KBM-7 (cell line): ENCODE measurements at places on chromosomes 6 and 20.

DNA sequence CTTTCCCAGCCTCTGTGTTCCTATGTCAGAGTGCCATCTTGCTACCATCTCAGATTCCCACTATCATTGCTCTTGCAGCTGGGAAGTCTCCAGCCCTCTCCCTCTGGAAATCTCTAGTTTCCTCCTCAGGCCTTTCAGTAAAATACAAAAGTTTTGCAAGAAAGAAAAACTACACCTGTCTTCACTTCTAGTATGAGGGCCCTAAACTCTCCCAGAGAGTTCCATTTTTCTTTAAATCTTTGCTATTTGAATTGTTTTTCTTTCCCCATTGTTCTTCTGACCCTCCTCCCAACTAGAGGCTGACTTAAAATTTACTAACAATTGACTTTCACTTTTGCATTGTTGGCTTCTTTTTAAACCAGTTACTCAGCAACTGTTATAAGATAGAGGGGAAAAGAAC lies 62.8 kb downstream of the LY86 start:
- no peak for DNase-seq

- no peak for DNase-seq
Observed at GRCh38 chr20:48455651-48456365, 372.0 kb downstream of the PREX1 start.

GRCh38 chr6:38634518-38634917 lies 5.2 kb downstream of the BTBD9 start:
- no peak for DNase-seq

DNA sequence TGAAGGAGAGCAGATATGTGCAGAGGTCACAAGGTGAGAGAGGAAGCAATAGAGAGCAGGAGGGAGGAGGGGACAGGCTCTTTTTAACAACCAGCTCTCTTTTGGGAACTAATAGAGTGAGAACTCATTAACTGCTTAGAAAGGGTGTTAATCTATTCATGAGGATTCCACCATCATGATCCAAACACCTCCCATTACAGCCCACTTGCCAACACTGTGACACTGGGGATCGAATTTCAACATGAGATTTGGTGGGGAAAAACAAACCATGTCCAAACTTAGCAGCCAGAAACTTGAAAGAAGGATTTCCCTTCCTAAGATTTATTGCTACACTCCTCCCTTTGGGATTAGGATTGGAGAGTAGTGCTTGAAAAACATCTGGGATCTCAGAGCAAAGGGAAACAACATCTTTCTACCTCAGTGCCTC lies 135.5 kb upstream of the PLCB4 start:
- DNase-seq, result no peak

- DNase-seq, result no peak
Observed at GRCh38 chr6:106735828-106736227, 106.5 kb downstream of the QRSL1 start.

DNA sequence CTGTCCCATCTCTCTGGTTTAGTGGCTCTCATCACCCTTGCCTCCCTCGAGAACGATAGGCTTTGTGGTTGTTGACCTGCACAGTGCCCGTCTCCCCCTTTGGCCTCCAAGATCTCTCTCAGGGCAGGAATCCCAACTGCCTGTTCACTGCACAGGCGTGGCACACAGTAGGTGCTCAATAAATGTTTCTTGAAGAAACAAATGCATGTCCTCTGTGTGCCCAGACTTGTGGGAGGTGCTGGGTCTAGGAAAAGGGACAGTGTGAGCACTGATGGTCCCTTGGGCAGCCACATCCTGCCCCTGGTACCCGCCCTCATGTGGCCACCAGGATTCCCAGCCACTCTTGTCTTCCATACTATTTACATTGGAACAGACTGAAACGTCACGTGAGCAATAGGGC lies 2.6 kb upstream of the BPIFB6 start:
- no peak for DNase-seq

GRCh38 chr6:35300848-35301247 lies 3.2 kb downstream of the DEF6 start:
- no peak for DNase-seq
